T-helper 9 cell (primary cell): ENCODE measurements at places on chromosomes 7 and 10.

DNA sequence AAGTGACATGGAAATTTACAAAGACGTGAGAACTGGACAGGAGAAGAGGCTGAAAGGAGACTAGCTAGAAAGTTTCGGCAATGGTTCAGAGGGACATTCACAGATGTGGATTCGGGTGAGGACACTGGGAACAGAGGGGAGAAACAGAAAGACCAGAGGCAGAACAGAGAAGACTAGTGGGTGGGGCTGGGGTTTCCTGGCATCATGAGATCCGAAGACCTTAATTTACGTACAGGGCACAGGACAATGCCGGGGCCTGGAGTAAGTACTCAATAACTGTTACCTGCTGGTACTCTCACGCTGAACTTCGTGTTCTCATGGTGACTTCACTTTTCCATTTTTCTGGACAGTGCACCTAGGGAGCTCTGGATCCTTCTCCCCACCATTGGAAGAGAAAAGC is 53.5 kb downstream of the VOPP1 start:
- DNase-seq: no peak

- no peak for DNase-seq
These were observed 162.4 kb downstream of the NOC3L start for GRCh38 chr10:94200146-94200837.

DNA sequence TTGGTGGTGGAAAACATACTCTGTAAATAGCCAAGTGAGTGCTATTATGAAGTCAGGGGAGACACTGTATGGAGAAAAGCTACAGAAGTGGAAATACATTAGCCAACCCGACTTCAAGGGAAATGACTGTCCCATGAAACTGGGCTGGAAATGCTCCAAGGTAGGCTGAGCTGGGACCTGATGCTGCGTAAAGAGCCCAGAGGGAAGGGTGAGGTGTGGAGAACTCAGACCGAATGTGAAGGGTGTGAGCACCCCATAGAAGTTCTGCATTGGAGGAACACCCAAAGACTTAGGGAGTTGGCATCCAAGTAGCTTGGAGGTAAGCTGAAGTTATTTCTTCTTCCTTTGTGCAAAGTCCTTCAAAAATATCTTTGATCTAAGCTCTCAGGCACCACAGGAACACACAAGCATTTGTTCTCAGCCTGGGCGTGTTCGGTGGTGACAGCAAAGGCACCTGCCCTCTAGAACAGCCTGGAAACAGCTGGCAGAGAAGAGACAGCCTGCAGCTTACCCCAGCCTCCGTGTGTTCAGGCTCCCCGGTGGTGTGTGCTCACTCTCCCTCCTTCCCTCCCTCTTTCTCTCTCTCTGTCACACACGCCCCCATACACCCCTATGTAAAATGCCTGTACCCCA is 19.1 kb upstream of the GJD4 start:
- no peak for DNase-seq

GRCh38 chr10:45155784-45156183 is 155.1 kb downstream of the ZNF22 start:
- DNase-seq: no peak

DNA sequence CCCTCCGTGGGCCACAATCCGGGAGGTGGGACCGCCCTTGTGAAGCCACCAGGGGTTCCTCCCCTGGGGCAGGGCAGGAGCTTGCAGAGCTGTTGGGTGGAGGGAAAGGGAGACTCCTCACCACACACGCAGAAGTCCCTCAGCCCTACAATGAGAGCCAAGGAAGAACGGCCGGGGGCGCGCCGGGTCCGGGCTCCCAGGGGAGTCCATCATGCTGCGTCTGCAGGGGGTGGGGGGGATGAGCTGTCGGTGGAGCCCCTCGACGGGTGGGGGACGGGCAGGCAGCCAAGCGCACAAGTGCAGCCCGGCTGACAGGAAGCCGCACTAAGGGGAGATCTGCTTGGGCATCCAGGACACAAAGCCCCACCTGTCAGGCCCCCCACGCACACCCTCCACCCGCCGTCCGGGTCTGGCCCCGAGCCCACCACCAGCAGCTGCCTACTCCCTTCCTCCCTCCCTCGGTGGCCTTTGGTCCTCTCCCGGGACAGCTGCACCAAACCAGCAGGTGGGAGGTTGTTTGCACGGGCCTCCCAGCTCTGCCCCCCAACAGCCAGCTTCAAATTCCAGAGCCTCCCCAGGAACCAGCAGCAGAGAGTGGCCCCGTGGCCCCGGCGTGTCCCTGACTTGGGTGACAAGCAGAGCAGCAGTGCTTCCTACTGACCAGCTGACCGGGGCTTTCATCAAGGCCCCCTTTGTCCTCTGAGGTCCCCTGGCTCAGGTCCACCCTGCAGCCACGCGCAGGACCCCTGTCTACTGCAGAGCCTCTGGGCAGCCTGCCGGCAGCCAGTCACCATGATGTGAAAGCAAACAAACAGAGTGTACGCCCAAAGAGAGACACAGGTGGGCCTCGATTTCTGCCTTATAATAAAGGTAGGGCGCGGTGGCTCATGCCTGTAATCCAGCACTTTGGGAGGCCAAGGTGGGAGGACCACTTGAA is 50.3 kb downstream of the HIP1 start:
- no peak for DNase-seq

- no peak for DNase-seq
These were observed 466.2 kb downstream of the TYW1 start for GRCh38 chr7:67462781-67463191.

- no peak for DNase-seq
These were observed 36.0 kb upstream of the SLC26A3 start for GRCh38 chr7:107838816-107839565.

- no peak for DNase-seq
These were observed 183.7 kb upstream of the TCERG1L start for GRCh38 chr10:131495224-131495623.

DNA sequence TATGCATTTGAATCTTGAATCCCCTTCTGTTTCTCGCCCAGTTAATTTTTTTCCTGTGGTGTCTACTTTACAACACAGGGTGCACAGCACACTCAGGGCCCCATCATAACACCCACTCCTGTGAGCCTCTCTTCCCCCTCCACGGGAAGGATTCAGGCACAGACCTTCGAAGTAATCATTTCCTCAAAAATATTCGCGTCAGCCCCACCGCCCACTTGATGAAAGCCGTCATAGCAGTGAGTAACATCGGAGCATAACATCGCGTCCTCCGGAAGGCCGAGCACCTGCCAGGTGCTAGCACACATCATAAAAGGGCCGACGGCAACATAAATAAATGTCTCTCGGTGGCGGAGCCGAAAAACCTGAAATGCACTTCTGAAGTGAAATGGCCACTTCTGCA is 201.7 kb upstream of the ADARB2 start:
- DNase-seq: no peak

DNA sequence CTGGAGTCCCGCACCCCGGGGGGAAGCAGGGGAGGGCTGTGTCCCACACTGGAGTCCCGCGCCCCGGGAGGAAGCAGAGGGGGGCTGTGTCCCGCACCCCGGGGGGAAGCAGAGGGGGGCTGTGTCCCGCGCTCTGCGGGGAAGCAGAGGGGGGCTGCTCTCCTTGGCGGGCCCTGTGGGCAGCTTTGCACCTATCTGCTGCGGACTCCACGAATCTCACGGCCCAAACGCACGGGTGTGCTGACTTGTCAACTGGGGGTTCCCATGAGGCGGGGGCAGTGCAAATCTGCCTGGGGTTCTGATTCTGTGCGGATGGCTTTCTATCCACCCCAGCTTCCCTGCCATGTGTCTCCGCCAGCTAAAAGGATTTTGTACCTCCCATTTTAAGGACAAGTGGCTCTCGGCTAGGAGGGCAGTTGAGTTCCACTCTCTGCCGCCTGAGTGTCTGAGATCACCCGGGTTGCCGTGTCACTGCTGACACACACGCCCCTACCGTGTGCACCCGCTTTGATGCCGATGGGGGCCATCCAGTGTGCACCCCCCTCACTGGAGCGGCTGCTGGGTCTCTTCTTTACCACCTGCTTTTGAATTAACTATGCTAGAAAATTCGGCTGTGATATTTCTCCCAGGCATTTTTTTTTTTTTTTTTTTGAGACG is 20.5 kb downstream of the GPER1 start:
- no peak for DNase-seq

DNA sequence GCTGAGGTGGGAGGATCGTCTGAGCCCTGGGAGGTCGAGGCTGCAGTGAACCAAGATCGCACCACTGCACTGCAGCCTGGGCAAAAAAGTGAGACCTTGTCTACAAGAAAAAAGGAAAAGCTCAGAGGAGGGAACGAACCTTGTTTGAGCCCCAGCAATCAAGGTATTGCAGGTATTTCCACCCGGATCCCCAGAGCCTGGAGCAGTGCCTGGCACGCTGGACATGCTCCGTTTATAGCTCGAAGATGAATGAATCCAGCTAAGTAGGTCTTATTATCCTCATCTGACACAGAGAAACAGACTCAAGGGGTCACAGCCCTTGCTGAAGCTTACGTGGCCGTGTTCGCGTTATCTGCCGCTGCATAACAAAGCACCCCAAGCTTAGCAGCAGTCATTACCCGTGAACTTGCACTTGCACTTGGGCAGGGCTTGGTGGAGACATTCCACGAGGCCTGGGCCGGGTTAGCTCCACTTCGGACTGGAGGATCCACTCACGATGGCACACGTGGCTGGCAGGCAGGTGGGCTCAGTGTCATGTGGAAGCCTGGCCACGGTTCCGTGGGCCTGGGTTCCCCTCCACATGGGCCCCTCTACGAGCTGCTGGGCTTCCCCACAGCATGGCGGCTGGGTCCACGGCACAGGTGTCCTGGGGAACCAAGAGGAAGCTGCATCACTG is 3.2 kb upstream of the COX19 start:
- DNase-seq: no peak

GRCh38 chr7:98465022-98465421 is 64.1 kb upstream of the BAIAP2L1 start:
- no peak for DNase-seq

DNA sequence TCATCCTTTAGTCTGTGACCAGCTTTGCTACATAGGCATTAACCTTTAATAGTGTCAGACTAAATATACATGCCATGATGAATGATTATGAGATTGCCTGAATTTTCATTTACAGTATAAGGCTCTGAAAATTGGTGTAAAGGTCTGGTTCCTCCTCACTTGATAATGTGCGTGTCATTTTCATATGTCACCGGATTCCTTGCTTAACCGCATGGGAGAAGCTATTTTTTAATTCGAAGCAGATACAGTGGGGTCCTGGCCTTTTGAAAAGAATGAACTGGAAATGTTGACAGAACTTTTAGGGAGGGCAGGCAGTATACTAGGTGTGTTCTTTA is 192.4 kb upstream of the SH2B2 start:
- DNase-seq: no peak

DNA sequence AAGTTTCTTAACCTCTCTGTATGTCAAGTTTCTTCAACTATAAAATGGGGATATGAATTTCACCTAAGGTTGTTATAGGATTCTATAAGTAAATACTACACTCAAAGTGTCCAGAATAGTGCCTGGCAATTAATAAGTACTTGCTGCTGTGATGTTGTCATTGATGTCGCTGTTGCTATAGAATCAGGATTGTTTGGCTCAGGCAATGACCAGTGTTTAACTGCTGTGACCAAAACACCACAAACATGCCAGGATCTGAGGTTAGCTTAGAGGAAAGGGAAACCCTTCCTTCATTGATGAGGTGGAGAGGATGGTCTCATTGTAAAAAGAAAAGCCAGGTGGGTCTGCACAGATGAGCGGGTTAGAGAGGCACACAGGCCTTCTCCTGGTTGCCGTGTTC is 223.1 kb upstream of the INHBA start:
- DNase-seq: no peak

GRCh38 chr10:93346108-93346507 is 136.0 kb downstream of the MYOF start:
- DNase-seq: no peak

GRCh38 chr7:105268511-105269392 is 120.0 kb downstream of the SRPK2 start:
- no peak for DNase-seq

- no peak for DNase-seq
These were observed 52.1 kb downstream of the INSIG1 start for GRCh38 chr7:155349601-155350331.

- DNase-seq: no peak
These were observed 137.2 kb downstream of the NOC3L start for GRCh38 chr10:94225589-94225988.

GRCh38 chr10:118383063-118383689 is 41.1 kb upstream of the FAM204A start:
- DNase-seq: no peak

GRCh38 chr7:128459394-128459878 is 3.8 kb downstream of the HILPDA start:
- peak; percentile 48 for DNase-seq

DNA sequence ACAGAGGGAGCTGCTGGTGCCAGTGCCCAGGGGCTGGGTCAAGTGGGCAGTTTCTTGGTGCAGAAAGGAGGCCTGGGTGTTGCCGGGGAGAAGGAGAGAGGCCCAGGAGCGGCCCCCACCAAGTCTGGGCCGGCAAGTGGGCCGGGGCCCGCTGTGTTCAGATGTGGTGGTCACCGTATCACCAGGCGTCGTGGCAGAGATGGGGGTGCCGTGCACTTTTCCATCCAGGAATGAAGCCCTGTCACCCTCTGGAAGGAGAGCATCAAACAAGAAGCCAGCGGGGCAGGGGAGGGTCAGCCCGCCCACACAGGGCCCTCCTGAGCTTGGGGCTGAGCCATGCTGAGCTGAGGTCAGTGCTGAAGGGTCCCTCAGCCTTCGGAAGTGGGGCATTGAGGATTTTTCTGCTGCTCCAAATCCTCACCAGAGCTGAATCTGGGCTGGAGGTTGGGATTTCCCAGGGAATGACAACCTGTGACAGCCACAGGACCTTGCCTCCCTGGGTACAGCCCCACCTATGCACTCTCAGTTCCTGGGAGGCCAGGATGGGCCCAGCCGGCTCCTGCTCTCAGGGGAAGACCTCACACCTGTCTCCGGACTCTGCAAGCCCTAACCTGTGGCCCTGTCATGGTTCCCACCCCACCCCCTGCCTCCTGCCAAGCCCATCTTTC is 27.9 kb upstream of the INPP5A start:
- no peak for DNase-seq

DNA sequence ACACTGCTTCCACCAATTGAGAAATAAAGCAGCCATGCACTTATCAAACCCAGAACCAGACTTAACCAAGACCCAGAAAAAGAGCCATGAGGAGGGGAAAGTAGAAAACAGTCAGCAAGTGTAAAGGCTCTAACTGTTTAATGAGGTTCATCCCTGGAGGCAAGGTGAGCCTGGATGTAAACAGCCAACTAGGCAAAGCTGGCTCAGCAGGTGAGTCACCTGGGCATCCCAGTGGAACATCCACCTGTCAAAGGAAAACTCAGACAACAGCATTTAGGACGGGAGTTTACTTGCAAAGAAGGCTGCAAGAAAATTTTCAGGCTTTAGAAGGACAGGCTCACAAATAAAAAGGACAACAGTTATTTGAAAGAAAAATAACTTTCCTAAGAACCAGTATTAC is 153.0 kb downstream of the SNX13 start:
- DNase-seq: no peak

- DNase-seq: no peak
These were observed 33.2 kb downstream of the PITRM1 start for GRCh38 chr10:3139216-3139910.

DNA sequence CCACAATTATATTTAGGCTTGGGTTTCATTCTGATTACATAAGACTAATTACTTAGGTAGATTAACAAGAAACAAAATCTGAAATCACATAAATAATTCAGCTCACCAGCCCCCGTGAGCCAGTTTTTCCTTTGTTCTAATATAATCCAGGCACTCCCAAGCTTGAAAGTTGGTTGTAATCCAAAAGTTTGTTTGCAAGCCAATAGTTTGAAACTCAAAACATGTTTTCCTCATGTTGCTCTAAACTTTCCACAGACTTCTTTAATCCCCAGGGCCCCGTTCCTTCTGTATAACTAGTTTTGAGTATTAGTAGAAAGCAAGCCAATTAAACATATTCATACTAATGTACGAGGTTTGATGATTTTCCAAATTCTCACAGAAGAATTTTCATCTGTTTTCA is 56.1 kb downstream of the SP8 start:
- DNase-seq: no peak
